ENCODE measurements at places on chromosomes 16 and 17.

DNA sequence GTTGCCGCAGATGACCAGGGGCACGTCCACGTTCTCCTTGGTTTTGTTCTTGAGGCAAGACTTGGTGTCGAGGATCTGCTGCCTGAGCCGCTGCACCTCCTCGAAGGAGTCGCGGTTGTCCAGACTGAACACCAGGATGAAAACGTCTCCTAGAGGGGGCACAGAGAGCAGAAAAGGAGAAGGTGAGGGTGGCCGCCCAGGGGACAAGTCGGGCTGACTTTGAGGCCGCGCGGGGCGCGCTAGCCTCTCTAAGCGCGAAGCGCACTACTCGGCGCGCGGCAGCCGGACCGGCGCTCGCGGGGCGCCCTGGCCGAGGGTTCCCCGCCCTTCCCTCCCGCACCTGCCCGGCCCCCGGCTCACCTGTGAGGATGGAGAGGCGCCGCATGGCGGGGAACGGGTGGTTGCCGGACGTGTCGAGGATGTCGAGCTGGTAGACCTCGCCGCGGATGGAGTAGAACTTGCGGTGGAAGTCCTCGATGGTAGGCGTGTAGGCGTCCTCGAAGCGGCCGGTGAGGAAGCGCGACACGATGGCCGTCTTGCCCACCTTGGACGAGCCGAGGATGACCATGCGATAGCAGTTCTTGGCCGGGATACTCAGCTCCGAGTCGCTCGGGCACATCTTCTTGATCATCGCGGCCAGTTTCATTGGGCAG, 533 bp downstream of the RASD1 start:
- DNase-seq, result peak; percentile 37

DNA sequence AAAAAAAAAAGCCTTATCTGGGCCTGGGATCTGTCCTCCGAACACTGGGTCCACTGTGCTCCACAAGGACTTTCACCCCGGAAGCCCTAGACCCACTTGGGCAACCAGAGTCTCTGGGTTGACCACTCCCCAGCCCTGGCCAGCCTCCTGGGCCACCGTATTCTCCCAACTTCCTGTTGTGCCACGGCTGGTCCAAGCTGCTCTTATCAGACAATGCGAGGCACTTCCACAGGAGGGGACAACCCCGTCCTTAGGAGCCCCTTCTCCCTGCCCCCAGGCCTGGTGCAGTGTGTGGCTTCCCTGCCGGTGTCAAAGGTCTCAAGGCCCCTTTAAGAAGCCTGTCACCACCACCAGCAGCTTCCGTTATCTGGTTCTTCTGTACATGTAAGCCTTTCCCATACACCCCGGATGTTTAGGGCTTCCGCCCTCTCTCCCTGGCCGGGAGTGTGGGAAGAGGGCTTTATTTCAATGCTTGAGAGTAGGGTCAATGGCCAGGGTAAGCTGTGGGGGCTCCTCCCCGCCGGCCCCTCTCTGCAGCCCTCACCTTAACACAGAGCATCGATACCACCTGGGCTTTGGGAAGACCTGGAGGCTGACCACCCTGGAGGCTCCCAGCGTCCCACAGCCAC, 313.0 kb downstream of the SEC14L1 start:
- DNase-seq, result no peak

DNA sequence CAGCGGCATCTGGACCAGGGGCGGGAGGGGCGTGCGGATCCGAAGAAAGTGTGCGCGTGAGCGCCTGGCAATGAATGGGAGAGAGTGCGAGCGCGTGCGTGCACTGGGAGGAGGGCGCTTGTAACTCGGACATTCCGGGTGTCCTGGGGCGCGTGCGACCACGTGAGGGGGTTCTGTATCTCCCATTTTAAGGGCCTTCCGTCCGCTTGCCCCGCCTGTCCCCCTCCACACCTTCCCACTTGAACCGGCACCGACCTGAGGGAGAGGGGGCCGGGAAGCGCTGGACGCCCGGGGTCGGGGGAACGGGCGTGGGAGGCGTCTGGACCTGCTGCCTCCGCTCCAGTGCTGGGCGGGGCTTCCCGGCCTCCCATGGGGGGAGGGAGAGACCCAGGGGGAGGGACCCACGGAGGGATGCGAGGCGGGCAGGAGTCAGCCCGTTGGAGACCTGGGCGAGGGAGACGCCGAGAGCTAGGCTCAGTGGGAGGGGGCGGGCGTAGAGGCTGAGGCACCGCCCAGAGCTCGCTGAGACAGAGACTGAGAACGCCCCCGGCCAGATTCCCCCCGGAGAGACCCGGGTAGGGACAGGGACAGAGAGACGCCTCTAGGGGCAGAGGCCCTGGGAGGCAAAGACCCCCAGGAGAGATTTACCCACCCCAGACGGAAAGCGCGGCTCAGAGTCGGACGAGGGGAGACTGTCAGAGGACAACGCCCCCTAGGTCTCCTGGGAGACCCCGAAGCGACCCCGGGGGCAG, at the start of gene KREMEN2:
KREMEN2 (plus strand) TSS at position 553 of the 752 bp plus-strand sequence. CDS start 246 bp downstream, outside the sequence.
- DNase-seq, result peak; percentile 72

DNA sequence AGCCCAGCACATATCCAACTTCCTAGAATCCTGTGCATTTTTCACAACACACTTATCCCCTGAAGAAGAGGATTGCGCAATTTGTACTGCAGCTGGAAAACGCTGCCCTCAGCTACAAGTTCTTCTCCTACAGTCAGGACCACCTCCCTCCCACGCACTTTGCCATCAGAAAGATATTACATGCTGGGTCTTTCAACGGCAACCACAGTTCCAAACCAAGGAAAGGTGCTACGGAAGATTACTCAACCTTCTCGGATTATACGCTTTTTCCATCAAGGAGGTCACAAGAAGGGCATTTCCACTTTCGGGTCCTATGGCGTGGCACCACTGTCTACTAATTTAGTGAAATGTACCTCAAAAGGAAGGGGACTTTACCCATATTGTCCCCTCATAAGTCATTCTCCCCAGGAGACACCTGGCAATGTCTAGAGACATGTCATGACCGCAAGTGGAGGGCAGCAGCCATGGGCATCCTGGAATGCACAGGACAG, 35.2 kb downstream of the USP7 start:
- no peak for DNase-seq

- peak; percentile 31 for DNase-seq
Observed at GRCh38 chr17:17044846-17045561, 2.7 kb downstream of the MPRIP start.

- DNase-seq, result peak; percentile 71
Observed at GRCh38 chr16:24848065-24848464, 2.3 kb downstream of the SLC5A11 start.

Data from epithelial cell of esophagus (primary cell).